ENCODE measurements at places on chromosomes 16 and 17.
A peak's percentile ranks its signal among the peaks of the same experiment; 100 is the strongest.

- DNase-seq, result no peak
These were observed 76.0 kb upstream of the ZNF423 start for GRCh38 chr16:49931916-49932315.

DNA sequence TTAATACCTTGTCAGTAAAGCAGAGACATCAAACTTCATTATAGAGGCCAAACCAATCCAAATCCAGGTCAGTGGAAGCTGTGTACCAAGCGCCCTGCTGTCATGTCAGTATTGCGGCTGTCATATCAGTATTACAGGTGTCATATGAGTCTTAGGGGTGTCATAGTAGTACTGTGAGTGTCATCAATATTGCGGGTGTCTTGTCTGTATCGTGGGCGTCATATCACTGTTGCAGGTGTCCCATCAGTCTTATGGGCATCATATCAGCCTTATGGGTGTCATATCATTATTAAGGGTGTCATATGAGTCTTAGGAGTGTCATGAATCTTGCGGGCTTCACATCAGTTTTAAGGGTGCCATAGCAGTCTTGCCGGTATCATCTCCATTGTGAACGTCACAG lies 6.0 kb upstream of the PRDM7 start:
- DNase-seq, result no peak

GRCh38 chr16:65119435-65119834 lies 2.4 kb downstream of the CDH11 start:
- DNase-seq, result no peak

GRCh38 chr16:17759451-17760390 lies 289.0 kb upstream of the XYLT1 start:
- no peak for DNase-seq

- no peak for DNase-seq
These were observed 51.2 kb downstream of the SNX29 start for GRCh38 chr16:12027558-12028287.

GRCh38 chr16:86910161-86910769 lies 331.9 kb downstream of the FOXL1 start:
- DNase-seq, result no peak

DNA sequence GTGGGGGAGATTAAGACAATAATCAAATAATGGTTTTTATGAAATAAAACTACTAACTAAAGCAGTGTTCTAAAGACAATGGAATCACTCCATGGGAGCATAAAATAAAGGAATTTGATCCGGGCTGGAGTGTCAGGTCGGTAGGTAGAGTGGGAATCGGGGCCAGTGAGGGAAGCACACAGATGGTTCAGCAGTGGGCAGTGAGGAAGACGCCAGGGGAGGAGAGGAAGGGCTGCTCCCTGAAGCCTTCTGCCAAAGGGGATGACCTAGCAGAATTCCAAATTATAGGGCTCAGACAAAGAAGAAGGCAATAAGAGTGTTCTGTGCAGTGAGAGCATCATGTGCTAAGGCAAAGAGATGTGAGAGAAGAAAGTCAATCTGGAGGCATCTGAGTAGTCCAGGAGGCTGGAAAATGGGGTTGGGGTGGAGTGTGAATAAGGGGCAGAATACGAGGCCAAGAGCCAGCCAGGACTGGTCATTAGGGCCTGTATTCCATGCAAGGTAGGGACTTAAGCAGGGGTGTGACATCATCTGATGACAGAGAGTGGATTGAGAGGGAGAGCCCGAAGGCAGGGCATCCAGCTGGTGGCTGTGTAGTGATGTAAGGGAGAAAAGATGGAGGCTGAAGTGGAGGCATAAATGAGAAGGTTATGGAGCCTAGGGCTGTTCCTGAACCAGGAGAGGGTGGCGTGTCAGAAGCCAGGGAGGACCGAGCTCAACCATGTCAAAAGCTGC lies 137.6 kb downstream of the COPRS start:
- no peak for DNase-seq

GRCh38 chr17:63641692-63642448 lies 19.7 kb downstream of the MAP3K3 start:
- DNase-seq, result no peak

DNA sequence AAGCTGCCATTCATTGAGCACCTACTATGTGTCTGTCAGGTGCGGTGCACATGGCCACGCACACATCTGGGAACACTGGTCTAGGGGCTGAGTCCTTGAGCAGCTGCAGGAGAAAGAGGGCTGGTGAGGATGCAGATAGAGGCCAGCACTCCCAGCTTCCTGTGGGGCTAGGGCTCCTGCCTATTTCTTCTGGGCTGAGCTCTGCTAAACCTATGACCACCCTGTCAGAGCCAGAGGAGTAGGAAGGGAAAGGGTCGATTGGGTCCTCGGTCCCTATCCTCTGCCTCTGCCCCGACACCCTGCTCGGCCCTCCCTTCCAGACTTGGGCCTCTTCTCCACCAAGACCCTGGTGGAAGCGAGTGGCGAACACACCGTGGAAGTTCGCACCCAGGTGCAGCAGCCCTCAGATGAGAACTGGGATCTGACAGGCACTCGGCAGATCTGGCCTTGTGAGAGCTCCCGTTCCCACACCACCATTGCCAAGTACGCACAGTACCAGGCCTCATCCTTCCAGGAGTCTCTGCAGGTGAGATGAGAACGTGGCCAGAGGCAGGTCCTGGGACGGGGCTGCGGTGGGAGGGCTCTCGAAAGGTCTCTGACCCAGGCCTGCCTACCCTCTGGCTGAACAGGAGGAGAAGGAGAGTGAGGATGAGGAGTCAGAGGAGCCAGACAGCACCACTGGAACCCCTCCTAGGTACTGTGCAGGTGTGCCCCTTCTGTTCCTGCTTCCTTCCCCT lies 4.0 kb upstream of the TMEM88 start:
- no peak for DNase-seq

- DNase-seq, result peak; percentile 62
These were observed 206.2 kb downstream of the PRKCB start for GRCh38 chr16:24041834-24042631.

GRCh38 chr16:15782573-15783365 lies 74.1 kb downstream of the MYH11 start:
- DNase-seq, result no peak
